Kidney (tissue), 22 donors: ENCODE measurements at places on chromosomes 1 and 21. TPM values are rescaled to one million over a fixed set of nuclear protein-coding genes. Genes with fewer than 3 reads are reported as not detected.
A peak's percentile ranks its signal among the peaks of the same experiment; 100 is the strongest.

DNA sequence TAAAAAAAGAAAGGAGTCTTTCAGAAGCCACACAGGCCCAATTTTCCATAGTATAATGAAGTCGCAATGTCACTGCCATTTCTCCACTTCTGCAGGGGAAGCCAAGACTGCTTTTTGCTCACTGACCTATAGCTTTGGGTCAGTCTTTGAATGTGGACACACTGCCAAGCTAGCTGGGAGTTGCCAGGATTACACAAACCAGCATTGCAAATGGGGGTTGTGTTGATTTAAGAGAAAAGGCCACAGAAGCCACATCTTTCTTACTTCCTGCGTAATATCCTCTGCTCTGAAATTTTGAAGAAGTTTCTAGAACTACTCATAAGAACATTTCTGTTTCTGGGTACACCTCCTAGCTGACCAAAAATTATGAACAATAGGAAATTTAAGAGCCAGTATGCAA lies 45.8 kb upstream of the SAMSN1 start:
- no peaks in the 10 kb centered on the region for H3K27me3 ChIP-seq
- H3K27ac ChIP-seq, result no peak overlapping the region
- no peaks in the 10 kb centered on the region for H3K36me3 ChIP-seq
- no peak for DNase-seq

- no peak for DNase-seq
- no peak overlapping the region for H3K27ac ChIP-seq
- H3K4me3 ChIP-seq, result peak overlapping the region; percentile 55
- no peaks in the 10 kb centered on the region for H3K4me1 ChIP-seq
- H3K27me3 ChIP-seq, result no peaks in the 10 kb centered on the region
- no peaks in the 10 kb centered on the region for H3K36me3 ChIP-seq
Observed at GRCh38 chr1:204578867-204579664, 62.9 kb downstream of the MDM4 start.

DNA sequence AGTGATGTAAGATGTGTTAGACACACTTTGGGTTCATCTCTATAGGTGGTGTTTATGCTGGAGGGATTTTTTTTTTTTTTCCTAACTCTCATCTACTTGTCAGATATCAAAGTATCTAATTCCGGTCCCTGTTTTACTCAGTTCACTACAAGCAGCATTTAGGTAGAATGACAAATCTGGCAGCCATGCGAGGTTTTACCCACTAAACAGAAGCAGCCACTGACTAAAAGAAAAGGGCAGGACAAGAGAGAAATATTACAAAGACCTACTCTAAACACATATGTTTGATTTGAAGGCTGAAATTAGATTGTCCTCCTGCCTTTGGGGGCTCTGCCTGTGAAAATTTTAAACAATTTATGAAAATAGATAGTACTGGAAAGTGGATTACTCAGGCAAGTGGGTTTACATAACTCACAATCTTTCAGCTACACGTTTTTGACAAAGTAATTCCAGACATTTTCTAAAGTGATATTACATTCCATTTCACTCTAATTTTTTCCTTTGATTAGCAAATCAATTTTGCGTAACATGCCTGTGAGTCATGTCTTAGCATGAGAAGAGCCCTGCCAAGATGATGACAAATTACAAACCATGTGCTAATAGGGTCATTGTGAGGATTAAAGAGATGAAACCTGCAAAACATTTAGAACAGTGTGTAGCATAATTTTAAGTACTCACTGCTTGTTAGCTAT lies 172.6 kb downstream of the PLA2G4A start:
- H3K36me3 ChIP-seq, result no peaks in the 10 kb centered on the region
- no peaks in the 10 kb centered on the region for H3K27me3 ChIP-seq
- no peak overlapping the region for H3K4me3 ChIP-seq
- no peaks in the 10 kb centered on the region for H3K4me1 ChIP-seq
- DNase-seq, result no peak

GRCh38 chr21:25107708-25108107 lies 499.6 kb downstream of the MRPL39 start:
- H3K36me3 ChIP-seq, result no peaks in the 10 kb centered on the region
- no peaks in the 10 kb centered on the region for H3K27me3 ChIP-seq
- no peak overlapping the region for H3K27ac ChIP-seq
- H3K4me3 ChIP-seq, result no peak overlapping the region
- H3K4me1 ChIP-seq, result no peaks in the 10 kb centered on the region

DNA sequence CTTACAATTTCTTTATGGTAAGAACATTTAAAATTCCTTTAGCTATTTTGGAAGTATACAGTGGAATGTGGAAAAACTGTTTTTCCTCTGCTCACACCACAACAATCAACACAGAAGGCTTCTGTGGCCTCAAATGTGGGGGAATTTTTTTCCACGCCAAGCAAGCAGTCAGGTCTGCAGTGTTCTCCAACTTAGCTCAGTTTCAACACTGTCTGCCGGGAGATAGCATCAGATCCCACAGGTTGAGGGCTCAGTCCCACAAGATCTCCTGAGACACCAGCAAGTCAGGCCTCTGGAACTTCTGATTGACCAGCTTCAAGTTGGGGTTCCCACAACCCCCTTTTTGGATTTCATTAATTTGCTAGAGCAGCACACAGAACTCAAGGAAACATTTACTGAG lies 50.3 kb downstream of the PTBP2 start:
- H3K4me3 ChIP-seq, result no peak overlapping the region
- no peaks in the 10 kb centered on the region for H3K27me3 ChIP-seq
- DNase-seq, result no peak
- no peak overlapping the region for H3K27ac ChIP-seq
- H3K36me3 ChIP-seq, result peaks cover 3% of the 10 kb centered on the region
- no peaks in the 10 kb centered on the region for H3K4me1 ChIP-seq

GRCh38 chr1:212637902-212638301 lies 29.3 kb downstream of the ATF3 start:
- H3K27ac ChIP-seq, result peak overlapping the region; percentile 56
- no peak for DNase-seq
- no peaks in the 10 kb centered on the region for H3K27me3 ChIP-seq
- H3K4me1 ChIP-seq, result no peaks in the 10 kb centered on the region

GRCh38 chr1:234601301-234602017 lies 8.5 kb downstream of the IRF2BP2 start:
- DNase-seq, result peak; percentile 43
- no peaks in the 10 kb centered on the region for H3K27me3 ChIP-seq
- peak overlapping the region; percentile 100 for H3K27ac ChIP-seq
- H3K4me1 ChIP-seq, result peaks cover 27% of the 10 kb centered on the region
- peaks cover 6% of the 10 kb centered on the region for H3K36me3 ChIP-seq

DNA sequence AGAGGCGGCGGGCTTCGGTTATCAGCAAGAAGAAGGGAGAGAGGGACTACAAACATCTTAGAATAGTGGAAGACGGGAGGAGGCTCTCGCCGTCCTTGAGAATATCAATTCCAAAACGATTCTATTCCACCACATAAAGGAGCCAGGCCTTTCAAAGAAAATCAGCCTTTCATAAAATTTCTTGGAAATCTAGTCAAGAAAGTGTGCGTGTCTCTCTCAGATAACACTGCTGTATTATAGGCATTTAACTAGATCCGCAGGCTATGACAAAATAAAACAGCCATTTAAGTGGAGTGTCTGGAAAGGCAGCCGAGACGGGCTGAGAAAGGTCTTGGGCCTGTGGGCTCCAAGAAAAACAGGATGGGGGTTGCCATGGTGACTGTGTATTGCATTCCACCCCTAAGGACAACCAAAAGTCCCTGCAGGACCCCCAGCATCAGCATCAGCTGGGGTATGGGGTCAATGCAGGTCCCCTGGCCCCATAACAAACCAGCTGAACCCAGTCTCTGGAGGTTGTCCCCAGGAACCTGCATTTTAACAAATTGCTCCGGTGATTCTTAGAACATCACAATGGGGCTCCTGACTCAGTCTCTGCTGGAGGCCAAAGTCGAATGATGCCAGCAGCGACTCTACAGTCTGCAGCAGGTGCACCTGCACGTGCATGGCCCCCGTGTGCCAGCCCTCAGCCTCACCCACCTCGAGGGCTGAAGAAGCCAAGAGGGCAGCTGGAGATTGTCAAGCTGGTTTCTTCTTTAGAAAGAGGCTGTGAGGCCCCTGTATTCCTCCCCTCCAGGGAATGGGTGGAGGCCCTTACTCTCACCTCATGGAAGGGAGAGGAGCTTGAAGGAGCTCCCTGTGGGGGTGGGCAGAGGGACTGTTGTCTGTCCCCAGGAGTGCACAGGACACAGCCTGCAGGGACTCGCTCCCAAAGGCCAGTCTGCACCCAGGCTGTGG lies 287.4 kb downstream of the NPHP4 start:
- no peak overlapping the region for H3K4me3 ChIP-seq
- no peaks in the 10 kb centered on the region for H3K36me3 ChIP-seq
- no peaks in the 10 kb centered on the region for H3K4me1 ChIP-seq
- H3K27me3 ChIP-seq, result no peaks in the 10 kb centered on the region
- no peak overlapping the region for H3K27ac ChIP-seq
- DNase-seq, result no peak

DNA sequence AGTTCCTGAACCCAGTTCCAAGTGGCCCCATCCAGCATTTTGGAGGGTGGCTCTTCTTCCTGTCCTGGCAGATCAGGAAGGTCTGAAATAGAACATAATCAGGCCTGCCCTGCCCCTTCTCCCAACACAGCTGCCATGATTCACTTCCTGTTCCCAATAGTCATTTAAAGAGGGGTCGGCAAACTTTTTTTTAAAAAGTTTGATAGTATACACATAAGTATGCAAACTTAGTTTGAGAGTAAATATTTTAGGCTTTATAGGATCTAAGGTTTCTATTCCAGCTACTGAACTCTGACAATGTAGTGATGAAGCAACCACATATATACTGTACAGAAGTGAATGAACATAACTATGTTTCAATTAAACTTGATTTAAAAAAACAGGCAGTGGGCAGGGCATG lies 66.4 kb downstream of the LUZP1 start:
- H3K36me3 ChIP-seq, result peaks cover 4% of the 10 kb centered on the region
- H3K4me1 ChIP-seq, result peaks cover 3% of the 10 kb centered on the region

The DOP1B gene
- 19.2 TPM for total RNA-seq

The CD1B gene
- total RNA-seq, result 0.60 TPM
